ENCODE measurements at places on chromosomes 1 and 21.

DNA sequence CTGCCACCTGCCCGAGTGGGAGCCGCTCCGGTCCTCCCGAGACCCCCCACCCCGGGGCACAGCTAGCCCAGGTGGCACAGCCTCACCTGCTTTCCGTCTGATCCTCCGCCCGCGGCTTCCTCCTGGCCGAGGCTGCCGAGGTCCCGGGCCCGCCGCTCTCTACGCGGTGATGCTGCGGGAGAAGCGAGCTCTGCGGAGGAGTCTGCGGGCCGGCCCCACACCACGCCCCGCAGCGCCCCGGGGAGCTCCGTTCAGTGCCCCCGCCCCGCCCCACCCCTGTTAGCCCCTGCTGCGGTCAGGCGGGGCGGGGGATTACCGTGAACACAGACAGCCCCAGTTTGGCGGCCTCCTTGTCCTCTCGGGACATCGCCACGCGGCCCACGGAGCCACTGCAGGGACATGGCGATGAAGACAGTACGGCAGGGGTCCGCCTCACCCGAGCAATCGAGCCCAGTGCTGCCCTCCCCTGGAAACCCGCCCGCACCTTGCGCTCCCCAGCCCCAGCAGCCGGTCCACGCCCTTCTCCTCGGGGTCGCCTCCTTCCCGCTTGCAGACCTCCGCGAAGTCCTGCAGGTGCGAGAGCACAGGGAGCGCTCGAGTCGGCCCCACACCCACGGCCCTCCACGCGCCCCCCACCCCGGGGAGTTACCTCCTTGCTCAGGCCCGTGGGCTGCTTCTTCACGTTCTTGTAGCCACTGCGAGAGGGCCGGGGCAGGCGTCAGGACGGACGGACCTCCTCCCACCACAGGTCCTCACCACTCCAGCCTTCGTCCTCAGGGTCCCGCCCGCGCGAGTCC, 933 bp downstream of the C1orf35 start:
- DNase-seq, result no peak

GRCh38 chr1:201017828-201018163, 5.7 kb downstream of the KIF21B start:
- DNase-seq, result no peak

DNA sequence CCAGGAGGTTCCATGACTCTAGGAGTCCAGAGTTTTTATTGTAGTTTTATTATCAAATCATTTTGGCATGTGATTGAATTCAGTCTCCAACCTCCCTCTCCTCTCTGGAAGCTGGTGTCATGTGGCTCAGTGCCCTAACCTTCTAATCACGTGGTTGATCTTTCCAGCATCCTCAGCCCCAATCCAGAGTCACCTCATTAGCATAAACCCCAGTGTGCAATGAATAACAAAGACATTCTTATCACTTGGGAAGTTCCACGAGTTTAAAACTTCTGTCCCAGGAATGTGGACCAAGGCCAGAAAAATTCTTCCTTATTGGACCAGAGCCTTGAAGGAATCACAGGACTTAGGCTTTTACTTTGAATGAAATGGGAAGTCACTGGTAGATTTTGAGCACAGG, 52.2 kb downstream of the KIRREL1 start:
- DNase-seq, result peak; percentile 80

DNA sequence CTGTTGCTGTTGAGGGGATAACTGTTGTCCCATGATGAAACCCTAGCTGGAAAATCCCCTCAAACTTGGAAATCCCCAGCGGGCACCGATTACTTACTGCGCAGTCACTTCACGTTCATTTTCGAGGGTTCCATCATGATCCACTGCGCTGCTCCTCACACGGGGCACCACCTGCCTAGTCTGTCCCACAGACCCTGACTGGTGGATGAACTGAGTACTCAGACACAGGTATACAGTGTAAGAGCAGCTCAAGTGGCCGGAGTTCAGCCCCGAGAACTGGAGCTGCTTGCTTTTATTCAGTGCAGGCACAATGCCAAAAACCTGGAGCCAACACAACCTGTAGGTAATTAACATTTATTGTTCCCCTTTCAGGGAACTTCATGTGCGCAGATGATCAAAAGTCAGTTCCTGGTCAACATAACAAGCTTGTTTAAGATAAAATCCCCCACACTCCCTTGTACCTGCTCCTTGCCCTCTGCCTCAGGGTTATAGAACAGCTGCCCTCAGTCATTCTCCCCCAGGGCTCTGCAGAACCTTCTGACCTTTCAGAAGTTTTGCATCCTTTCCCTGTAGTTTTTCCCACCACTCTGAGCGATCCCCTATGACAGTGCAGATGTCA, 46.5 kb upstream of the PRELP start:
- no peak for DNase-seq

GRCh38 chr1:197319631-197320030, 51.6 kb downstream of the CRB1 start:
- no peak for DNase-seq

- DNase-seq, result no peak
Observed at GRCh38 chr1:54094001-54094729, 40.8 kb downstream of the TCEANC2 start.

DNA sequence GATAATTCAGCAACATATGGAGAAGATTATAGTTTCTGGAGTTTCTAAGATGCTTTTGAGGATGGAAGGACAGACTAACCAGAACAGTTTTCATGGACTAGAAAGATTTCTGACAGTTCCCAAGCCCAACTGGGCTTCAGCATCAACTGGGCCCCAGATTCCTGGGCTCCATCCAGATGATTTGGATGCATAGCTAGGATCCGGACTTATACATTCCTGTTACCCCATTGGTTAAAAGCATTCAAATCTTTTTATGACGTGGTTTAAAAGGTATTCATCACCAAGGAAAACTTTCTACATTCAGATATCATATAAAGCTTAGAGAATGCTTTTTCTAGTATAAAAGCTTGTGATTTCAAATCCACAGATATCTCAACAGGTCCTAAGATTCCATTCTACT, 29.7 kb downstream of the TSHB start:
- DNase-seq, result no peak

DNA sequence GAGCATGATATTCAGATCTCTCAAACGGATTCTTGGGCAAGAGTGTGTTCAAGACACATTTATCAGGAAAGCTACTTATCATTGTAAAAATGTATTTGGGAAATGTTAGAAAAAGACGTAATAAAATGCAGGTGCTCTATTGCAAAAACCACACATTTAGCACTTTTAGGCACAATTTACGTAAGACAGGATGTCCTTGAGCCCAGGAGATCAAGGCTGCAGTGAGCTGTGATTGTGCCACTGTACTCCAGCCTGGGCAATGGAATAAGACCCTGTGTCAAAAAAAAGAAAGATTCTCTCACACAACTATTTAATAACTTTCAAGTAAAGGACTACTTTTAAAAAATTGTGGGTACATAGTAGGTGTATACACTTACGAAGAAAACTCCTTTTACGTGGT, 18.4 kb downstream of the SLC25A33 start:
- no peak for DNase-seq

- no peak for DNase-seq
Observed at GRCh38 chr21:36288651-36289243, 31.2 kb upstream of the MORC3 start.

DNA sequence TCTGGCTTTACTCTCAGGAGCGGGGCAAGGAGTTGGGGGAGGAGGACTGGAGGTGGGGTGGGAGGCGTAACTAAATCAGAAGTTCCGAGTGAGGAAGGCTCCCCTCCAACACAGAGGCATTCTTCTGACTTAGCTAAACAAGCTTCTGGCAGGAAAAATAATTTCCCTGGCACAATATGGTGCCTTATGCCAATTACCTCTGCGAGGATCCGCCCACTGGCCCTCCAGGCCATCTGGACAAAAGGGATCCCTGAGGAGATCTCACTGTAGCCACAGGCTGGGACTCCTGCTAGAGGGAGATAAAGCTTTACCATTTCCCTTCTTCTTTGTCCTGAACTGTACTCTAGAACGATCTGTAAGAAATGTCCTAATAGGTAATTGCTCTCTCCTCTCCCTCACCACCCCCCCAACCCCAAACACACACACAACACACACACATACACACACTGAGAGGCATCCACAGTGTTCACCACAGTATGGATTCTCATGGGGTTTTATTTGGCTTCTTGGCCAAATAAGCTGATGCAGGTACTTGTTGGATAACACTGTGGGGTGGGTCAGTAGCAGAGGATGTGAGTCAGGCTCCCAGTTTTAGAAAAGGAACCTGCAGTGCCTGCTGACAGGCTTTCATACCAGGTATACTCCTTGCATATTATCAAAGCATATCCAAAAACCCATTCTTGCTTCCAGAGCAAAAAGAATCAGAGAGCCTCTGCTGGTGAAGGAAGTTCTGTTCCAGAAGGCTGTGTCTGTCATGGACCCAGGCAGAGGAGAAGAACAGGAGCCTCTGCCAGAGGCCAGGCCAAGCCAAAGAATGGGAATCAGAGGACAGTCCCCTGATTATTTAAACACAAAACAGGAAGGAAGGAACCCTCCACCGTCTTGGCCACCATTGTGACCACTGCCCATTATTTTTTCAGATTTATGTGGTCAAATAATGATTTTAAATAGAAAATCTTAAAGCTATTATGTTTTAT, 169.1 kb downstream of the C1orf21 start:
- DNase-seq, result no peak

- DNase-seq, result no peak
Observed at GRCh38 chr1:180295999-180296398, 65.9 kb downstream of the LHX4 start.

DNA sequence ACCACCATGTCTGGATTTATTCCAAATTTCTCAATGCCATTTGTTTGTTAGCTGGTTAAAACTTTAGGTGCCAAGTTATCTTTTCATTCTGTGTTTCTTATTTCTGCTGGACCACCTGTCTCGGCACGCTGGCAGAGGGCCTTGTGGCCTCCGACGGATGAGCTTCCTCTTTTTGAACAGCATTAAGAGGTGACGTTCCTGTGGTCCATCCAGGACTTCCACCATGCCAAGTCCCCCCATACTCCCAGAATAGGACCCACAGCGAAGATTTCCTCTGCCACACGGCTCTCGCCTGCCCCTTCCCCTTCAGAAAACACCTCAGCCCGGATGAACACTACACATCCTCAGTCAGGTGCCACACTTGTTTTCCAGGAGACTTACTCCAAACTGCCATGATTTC, 73.8 kb downstream of the NTPCR start:
- DNase-seq, result no peak

DNA sequence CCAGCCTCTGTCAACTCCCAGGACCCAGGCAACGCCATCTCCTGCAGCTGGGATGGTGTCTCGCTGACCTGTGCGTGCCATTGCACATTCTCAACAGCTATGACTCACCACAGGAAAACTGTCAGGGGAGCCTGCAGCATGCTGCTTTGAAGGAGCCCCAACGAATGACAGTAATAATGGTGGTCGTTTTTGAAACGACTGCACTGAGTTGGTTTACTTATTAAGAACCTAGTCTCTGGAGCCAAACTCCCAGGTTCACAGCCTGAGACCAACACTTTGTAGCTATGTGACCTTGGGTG, 21.6 kb downstream of the TCEA3 start:
- DNase-seq, result no peak

DNA sequence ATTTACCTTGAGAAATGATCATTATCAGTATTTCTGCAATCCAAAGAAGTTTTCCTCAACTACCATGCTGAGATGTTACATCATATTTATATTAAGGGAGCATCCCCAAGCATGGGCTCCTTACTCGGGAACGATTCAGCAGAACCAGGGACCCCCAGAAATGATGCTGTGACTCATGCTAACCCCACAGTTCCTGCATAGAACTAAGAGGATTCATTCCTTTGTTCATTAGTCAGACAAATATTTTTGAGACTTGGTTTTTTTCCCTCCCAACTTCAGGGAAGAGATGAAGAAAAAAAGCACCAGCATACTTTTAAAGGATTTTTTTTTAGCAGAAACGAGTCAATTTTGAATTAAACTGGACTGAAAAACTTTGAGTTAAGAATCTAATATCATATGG, 49.2 kb upstream of the COL24A1 start:
- no peak for DNase-seq

GRCh38 chr21:45474323-45474950, 67.8 kb downstream of the SLC19A1 start:
- DNase-seq, result no peak

GRCh38 chr1:96049759-96050409, 671.7 kb upstream of the PTBP2 start:
- no peak for DNase-seq

- DNase-seq, result no peak
Observed at GRCh38 chr21:43187715-43188114, 18.9 kb downstream of the CRYAA start.

DNA sequence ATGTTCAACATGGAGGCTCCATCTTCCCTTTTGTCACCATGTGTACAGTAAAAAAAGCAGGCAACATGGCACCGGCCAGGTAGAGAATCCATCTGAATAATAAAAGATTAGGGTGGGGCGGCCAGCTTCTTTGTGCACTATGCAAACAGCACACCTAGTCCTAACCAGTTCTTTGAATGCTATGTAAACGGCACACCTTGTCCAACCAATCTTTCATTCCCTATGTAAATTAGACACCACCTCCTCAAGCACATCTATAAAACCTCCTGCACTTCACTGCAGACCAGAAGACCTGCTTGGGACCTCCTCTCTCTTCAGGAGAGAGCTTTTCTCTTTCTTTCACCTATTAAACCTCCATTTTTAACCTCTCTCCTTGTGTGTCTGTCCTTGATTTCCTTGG, 28.2 kb downstream of the TFB2M start:
- DNase-seq, result no peak

DNA sequence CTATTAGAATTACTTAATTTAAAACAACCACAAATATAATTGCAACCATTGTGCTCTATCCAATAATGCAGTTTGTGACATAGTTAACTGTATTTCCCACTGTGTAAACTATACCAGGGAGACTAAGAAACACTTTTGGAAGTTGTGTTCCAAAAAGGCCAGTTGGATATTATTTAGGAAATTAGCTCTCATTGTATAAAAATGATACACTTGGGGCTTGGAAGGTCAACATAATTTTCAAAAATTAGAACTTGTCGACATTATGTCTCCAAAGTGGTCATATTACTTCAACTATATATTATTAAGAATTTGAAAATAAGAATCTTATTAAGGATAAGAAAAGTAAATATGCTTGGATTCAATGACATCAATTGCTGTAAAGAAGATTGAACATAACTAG, 876.6 kb downstream of the MRPL39 start:
- DNase-seq, result no peak

DNA sequence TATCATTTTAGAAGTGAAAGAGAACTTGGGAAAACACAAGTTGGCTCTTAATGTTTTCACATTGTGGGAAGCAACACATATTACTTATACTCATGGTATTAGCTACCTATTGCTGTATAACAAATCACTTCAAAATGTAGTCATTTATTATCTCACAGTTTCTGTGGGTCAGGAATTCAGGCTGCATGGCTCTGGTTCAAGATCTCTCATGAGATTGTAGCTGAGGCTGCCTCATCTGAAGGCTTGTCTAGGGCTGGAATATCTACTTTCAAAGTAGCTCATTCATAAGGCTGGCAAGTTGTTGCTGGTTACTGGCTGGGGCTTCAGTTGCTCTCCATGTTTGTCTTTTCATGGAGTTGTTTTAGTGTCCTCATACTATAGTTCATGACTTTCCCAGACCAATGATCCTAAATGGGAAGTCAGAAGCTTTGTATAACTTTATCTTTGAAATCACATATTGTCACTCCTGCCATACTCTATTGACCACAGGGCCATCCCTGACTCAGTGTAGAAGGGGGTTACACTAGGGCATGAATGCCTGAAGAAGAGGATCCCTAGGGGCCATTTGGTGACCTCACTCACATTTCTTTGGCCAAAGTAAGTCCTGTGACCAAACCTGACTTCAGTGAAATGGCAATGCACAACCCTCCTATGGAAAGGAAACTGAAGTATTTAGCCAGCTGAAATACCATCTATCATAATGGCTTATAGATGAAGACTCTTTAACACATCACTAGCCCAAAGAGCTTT, 37.9 kb upstream of the POU2F1 start:
- DNase-seq, result no peak
